Stimulated activated CD4-positive, alpha-beta T cell treated with anti-CD3 and anti-CD28 coated beads, Interleukin-12 subunit alpha, Interleukin-12 subunit beta, amount 100 ng/mL, for 48 hours (primary cell): ENCODE measurements at places on chromosomes 2 and 18.
A peak's percentile ranks its signal among the peaks of the same experiment; 100 is the strongest.

DNA sequence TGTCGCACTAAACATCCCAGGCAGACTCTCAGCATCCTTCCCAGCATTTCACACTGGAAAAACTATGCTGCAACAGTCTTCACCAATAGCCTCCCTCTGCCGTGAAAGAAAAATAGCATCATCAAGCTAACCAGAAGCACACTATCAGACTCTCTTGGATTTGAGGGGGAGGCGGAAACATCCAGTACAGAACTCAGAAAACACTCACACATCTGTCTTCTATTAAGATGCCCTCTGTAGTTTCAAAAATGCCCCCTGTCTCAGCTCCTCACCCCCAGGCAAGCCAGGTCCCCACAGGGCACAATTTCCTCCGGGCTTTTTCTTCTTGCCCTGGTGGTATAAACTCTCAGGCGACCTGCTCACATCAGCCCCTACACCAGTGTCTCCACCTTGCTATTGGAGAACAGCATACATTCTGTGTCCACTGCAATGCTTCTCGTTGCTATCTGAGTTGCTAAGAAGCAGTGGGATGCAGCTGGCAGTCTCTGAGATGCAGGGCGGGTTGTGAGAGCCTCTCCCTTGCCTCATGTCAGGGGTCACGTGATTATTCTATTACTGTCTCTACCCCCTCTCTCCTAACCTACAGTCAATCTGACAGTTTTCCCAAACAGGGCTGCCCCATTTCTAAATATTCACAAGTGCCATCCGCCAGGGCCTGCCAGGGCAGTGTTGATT lies 189.9 kb downstream of the INO80D start:
- no peak for DNase-seq

GRCh38 chr18:13913205-13913604 lies 2.1 kb downstream of the MC2R start:
- DNase-seq: no peak

DNA sequence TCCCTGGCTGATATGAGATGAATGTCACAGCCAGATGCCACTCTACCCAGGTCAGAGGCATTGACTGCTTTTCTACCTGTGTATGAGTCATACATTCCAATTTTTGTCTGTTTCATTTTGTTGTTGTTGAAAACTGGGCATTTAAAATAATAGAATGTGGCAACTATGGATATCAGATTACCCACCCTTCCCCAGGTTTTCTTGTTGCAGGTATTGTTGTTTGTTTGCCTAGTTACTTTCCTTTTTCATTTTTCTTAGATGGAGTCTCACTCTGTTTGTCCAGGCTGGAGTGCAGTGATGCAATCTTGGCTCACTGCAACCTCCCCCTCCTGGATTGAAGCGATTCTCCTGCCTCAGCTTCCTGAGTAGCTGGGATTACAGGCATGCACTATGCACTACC lies 70.2 kb downstream of the LRRC30 start:
- no peak for DNase-seq

- DNase-seq: no peak
Observed at GRCh38 chr2:30022444-30023071, 101.2 kb upstream of the ALK start.

- DNase-seq: no peak
Observed at GRCh38 chr2:136929531-136929930, 164.2 kb downstream of the THSD7B start.

DNA sequence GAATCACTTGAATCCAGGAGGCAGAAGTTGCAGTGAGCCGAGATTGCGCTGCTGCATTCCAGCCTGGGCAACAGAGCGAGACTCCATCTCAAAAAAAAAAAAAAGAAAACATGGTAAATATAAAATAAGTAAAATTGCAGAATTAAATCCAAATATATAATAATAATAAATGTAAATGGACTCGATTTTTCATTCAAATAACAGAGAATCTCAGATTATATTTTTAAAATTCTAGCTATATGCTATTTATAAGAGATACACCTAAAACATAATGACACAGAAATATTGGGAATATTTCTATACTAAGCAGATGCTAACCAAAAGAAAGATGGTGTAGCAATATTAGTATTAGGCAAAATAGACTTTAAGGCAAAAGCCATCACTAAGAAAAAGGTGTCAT lies 15.1 kb upstream of the NEURL3 start:
- DNase-seq: no peak

DNA sequence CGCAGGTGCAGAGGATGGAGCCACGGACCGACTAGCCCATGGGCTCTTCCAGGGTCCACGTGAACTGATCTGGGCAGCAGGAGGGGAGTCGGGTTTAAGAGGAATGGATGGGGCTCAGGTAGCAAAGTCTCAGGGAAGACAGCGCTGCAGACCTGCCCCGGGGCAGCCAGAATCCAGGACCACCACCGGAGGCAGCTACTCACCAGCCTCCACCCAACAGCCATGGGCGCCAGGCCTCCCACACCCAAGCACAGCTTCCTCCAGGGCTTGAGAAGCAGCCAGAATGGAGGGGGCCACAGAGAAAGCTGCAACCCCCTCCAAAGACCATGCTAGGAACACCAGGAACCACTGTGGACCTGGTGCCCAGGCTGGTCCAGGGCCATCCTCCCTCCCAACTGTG lies 164.3 kb downstream of the TWIST2 start:
- no peak for DNase-seq

GRCh38 chr2:43139996-43140621 lies 86.3 kb downstream of the ZFP36L2 start:
- DNase-seq: no peak

- no peak for DNase-seq
Observed at GRCh38 chr2:64972426-64972825, 16.8 kb upstream of the SLC1A4 start.

DNA sequence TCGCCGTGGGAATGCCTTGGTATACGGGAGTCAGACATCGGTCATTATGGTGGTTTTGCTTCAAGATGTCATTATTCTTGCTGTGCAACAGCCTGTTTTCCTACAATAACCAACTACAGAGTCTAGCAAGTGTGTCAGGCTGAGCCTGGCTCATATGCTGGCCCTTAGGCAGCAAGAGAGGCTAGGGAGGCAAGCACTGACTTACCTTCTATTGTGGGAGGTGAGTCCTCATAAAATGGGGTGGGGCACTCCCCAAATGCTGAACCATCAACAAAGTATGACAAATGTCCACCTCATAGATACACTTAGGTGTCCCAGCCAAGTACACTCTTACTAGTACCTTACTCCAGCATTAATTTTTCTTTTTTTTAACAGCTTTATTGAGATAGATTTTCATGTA lies 77.0 kb upstream of the ATL2 start:
- DNase-seq: no peak

DNA sequence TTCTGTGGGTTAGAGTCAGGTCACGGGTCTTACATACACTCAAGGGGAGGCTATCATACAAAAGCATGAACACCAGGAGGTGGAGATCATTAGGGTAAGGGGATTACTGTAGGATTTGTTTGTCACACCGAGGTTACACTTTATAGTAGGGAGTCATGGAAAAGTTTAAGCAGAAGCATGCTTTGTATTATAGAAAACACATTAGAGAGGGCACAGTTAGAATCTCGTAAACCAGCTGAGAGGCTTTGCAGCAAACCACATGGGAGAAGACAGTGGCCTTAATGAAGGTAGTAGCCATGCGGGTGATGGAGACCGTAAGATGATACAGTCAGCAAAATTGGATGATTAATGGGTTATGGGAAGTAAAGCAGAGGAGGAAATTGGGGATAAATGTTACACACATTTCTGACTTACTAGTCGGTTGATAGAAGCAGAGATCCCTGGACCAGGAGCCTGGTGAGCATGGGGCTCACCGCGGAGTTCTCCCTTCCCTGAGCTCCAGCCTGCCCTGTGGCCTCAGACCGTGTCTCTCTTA lies 75.6 kb downstream of the MAPRE2 start:
- no peak for DNase-seq

GRCh38 chr2:65374999-65375398 lies 57.4 kb downstream of the SPRED2 start:
- DNase-seq: no peak

DNA sequence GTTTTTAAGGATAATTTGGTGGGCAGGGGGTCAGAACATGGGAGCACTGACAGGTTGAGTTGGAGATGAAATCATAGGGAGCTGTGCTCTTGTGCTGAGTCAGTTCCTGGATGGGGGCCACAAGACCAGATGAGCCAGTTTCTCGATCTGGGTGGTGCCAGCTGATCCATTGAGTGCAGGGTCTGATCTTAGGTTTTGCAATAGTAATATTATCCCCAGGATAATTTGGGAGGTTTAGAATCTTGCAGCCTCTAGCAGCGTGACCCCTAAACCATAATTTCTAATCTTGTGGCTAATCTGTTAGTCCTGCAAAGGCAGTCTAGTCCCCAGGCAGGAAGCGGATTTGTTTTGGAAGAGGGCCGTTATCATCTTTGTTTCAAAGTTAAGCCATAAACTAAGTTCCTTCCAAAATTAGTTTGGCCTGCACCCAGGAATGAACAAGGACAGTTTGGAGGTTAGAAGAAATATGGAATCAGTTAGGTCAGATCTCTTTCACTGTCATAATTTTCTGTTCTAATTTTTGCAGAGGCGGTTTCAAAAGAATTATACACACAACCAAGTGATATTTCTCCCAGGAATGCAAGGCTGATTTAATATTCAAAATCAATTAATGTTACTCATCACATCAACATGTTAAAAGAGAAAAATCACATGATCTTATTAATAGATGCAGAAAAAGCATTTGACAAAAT lies 23.0 kb downstream of the DBI start:
- DNase-seq: no peak

DNA sequence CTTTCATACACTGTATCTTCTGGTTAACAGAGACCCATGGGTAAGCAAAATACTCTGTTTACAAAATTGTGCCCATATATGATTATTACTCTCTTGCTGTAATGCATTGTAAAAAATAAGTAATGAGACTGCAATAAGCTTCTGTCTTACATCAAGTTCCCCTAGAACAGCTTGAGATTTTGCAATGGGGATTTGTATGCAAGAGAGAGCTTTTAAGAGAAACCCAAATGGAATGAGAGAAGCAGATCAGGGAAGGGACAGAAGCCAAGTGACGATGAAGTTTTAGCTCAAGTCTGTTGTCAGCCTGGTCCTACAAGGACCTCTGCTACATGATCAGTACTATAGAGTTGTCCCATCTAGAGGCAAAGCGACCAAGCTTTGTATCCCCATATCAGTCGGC lies 218.1 kb upstream of the VWC2L start:
- no peak for DNase-seq

GRCh38 chr2:28086611-28087010 lies 196.1 kb downstream of the BABAM2 start:
- no peak for DNase-seq

DNA sequence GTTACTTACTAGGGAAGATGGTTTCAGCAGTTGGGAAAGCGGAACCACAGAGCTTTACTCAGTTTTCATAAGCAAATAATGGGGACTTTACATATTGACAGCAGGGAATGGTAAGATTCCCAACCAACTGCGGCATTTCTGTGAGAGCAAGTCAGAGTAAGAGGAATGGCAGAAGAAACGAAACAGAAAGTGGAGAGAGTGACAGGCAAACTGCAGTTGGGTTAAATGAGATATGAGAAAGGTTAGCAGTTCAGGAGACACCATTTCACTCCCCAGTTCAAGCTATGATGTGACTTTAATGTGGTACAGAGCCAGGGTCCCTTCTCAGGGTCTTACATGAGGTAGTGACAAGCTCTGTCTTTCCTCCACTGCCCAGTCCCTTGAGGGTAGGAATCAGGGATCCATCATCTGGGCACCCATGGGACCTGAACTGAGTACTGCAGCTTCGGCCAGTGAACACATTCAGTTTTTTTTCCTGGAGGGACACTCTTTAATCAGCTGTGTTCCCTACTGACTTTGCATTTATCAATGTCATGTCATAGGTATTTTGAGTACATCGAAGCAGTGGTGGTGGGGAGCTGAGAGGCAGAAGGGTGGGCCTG lies 33.0 kb upstream of the GREB1 start:
- DNase-seq: no peak

- DNase-seq: no peak
Observed at GRCh38 chr2:224382973-224383555, 18.8 kb downstream of the FAM124B start.

- DNase-seq: no peak
Observed at GRCh38 chr2:232116852-232117251, 155.3 kb downstream of the DIS3L2 start.

- DNase-seq: no peak
Observed at GRCh38 chr18:61891271-61891670, 1.5 kb downstream of the RNF152 start.

- DNase-seq: peak; percentile 96
Observed at GRCh38 chr2:96148410-96149217, 3.4 kb upstream of the DUSP2 start.

DNA sequence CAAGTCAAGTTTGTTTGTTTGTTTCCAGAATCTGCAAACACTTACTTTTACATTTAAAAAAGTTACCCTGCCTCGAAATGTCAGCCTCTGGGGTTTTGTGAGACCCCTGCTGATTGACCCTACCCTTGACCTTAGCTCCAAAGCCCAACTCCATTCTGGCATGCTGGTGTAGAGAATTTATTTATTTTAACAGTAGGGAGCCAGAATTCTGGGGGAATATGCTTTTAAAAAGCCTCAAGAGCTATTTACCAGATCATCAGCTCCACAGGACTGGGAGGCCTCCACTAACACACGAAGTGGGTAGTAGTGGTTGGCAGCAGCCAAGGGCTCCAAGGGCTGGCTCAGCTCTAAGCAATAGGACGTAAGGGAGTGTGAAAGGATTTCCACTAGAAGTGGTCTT lies 23.2 kb upstream of the GREB1L start:
- DNase-seq: no peak

GRCh38 chr18:34510926-34511325 lies 199.2 kb upstream of the DTNA start:
- DNase-seq: no peak

- no peak for DNase-seq
Observed at GRCh38 chr2:207403141-207403540, 126.6 kb upstream of the CREB1 start.

DNA sequence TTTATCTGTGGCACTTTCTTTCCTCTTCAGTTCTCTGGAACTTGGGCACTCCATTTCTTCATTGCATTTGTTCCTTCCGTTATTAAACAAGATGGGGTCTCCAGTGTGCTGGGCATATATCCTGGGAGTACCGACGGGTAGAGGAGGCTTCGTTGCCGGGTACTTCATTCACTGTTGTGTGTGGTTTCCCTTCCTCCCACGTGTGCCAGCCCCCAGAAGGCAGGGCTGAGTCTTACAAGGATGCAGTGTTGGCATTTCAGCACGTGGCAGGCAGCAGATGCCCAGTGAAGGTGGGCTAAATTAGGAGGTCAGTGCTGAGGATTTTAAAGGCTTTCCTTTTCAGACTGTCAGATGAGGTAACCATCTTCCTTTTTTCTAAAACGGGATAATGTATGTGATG lies 58.6 kb downstream of the MGAT5 start:
- DNase-seq: no peak

- DNase-seq: no peak
Observed at GRCh38 chr18:3663870-3664512, 214.0 kb downstream of the TGIF1 start.
